T follicular helper cell (primary cell): ENCODE measurements at places on chromosomes 1 and 21.

DNA sequence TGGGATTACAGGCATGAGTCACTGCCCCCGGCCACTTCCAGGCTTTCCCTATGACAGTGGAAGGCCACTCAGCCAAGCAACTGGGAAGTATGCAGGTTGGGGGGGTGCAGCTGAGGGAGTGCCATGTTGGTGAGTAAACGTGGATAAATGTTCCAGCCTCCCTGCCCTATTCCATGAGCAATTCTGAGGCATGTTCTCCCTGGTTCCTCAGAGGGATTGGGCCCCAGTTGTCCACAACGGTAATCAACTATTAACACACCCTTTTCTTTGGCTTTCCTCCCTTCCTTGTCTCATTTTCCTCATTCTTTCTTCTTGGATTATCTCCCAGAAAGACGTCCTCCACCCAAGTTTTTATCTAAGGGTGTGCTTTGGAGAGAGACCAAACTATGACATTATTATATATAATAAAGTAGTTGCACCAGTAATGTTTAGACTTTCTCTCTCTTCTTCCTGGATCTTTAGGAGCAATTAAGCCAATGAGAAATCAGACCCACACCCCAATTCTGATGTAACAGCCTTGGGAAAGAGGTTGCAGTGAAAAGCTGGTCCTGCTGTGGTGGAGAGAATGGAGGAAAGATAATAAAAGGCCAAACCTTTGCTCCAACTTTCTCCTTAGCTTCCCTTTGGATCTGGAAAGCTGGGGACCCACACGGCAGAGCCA, 6.8 kb upstream of the SLAMF9 start:
- no peak for DNase-seq

DNA sequence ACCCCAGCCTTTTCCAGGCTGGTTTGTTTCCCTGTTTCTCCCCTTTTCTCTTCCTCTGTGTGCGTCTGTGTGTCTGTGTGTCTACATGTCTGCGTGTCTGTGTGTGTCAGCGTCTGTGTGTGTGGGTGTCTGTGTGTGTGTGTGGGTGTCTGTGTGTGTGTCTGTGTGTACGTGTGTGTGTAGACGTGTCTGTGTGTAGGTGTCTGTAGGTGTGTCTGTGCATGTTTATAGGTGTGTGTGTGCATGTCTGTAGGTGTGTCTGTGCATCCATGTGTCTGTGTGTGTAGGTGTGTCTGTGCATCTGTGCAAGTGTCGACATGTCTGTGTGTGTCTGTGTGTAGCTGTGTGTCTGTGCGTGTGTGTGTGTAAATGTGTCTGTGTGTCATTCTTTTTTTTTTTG, 3.3 kb downstream of the TTLL10 start:
- no peak for DNase-seq

DNA sequence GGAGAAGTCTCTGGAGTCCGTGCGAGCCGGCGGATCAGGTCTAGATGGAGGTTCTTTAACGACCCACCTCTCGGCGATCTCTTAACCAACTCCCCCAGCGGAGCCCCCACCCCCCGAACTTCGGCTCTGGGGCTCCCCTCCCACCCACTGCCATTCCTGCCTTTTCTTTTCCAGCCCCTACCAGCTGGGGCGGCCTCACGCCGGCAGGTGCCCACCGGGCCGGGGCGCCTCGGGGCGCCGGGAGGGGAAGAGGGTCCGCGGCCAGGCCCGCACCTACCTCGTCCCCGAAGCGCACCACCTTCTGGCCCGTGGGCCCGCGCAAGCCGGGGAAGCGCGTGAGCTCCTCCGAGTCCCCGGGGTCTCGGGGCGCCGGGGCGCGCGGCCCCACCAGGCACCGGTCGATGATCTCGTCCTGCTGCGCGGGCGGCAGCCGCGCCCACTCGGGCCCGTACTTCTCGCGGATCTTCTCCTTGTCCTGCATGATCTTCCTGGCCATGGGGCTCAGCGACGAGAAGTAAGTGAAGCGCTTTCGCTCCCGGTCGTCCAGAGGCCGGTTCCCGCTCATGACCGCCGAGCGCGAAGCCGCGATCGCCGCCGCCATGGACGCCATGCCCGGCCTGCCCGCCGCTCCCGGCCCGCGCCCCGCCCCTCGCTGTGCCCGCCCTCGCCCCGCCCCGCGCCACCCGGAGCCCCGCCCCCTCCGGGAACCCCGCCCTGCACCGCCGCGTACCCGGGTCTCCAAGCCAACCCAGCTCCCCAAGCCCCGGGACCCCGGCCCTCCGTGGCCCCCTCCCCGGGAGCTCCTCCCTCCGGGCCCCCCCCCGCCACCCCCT, at the start of gene C1orf198:
C1orf198 (minus strand) TSS at position 619 of the 833 bp plus-strand sequence; CDS start at position 610, 9 bp downstream.
- DNase-seq = peak; percentile 67

DNA sequence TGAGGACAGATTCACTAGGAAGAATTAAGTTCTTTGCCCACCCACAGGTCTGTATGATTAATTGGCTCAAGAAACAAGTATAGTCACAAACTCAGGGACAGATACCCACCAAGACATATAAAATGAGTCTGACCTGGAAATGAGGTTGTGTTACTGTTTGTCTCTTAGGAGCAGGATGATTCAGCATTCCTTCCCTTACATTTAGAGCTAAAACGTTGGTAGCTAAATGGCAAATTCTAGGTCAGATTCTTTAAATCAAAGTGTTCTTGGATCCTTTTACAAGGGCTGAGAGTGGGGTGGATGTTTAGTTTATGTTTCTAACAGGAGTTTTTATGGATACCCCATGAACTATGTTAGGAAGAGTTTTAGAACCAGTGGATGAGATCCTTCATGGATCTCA, 4.7 kb downstream of the RIMKLA start:
- DNase-seq = no peak

DNA sequence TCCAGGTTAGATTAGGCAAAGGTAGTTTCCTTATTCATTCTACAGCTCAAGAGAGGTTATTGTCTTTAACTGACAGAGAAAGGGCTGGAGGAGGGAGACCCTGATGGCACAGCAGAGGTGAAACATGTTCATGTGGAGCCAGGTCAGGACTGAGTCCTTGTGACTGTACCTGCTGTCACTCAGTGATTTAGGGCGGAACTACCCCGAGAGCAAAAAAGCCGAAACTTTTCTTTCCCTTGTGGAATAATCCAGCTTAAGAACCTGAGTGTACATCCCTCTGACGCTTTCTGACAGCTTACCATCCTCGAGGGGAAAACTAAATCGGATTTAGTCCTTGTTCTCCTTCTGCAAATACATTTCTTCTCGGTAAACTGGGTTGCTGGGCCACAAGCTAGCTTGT, 273.2 kb downstream of the BACH1 start:
- no peak for DNase-seq

DNA sequence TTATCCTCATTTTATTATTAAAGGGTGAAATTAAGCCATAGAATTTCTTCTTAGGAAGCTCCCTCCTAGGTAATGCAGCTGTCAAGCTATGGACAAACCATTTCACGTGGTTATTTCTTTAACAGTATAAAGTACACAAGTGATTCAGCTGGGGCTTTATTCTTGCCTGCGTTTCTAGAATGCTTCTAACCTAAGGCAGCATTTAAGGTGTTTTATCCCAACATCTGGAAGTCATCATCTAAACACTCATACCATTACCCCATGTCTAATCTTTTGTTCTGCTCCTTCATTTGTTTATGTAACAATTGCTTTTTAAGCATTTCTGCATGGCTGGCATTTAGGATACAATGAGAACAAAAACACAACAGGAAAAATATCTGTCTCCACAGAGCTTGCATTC, 829.2 kb upstream of the ADAMTS5 start:
- DNase-seq = no peak

- no peak for DNase-seq
Observed at GRCh38 chr1:94326329-94326728, 88.9 kb upstream of the ARHGAP29 start.

- DNase-seq = no peak
Observed at GRCh38 chr21:41662161-41662560, 104.7 kb downstream of the RIPK4 start.

- DNase-seq = no peak
Observed at GRCh38 chr1:31617218-31617915, at the start of gene HCRTR1. Gene HCRTR1 (plus strand): TSS chr1:31617689. CDS start chr1:31619193, 1,504 bp downstream.

GRCh38 chr1:78440381-78440793, 50.4 kb upstream of the PTGFR start:
- DNase-seq = no peak

- no peak for DNase-seq
Observed at GRCh38 chr1:169495046-169495775, 9.5 kb upstream of the SLC19A2 start.

DNA sequence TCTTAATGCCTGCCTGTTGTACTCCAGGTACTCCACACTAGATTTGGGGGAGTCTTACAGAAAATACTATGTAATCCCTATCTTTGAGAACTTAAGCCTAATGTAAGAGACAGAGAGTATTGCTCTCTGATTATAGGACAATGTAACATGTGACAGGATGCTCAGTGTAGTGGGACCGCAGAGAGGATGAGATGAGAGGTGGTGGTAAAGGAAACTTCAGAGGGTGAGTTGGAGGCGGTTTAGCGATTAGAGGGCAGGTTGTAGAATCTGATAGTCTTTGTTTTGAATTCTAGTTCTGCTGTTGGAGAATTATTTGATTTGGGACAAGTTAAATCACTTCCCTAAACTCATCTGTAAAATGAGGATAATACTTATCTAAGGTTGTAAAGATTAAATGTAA, 5.4 kb downstream of the SOAT1 start:
- DNase-seq = peak; percentile 39

GRCh38 chr1:201902198-201902597, 13.5 kb downstream of the SHISA4 start:
- no peak for DNase-seq

GRCh38 chr1:152110365-152110859, 4.8 kb downstream of the TCHH start:
- no peak for DNase-seq

- DNase-seq = peak; percentile 78
Observed at GRCh38 chr1:9689011-9689706, 37.6 kb downstream of the PIK3CD start.

- DNase-seq = no peak
Observed at GRCh38 chr21:25330266-25330665, 277.0 kb downstream of the MRPL39 start.

DNA sequence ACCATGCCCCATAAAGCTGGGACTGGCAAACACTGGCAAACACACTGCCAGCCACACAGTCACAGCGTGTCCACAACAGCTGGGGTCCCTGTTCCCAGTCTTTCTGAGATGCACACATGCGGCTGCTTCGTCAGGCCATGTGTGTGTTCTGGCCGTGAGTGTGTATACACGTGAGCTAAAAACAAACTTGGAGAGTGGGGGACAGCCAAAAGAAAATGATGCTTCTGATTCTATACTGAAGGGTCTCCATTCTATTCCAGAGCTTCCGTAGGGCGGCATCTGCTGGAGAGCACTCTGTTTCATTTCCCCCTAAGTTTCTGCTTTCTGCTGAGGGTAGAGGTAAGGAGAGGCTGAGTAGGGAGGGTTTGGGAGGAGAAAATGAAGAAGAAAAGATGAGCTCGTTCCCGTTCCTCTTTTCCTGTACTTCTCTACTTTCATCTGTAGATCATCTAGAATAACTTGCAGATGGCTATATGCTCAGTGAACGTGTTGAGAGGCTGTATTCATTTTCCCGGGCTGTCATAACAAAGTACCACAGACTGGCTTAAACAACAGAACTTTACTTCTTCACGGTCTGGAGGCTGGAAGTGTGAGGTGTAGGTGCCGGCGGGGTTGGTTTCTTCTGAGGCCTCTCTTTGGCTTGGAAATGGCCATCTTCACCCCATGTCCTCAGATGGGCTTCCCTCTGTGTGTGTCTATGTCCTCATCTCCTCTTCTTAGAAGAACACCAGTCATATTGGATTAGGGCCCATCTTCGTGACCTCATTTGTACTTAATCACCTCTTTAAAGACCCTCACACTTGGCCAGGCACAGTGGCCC, 151.6 kb downstream of the TOMM20 start:
- no peak for DNase-seq

DNA sequence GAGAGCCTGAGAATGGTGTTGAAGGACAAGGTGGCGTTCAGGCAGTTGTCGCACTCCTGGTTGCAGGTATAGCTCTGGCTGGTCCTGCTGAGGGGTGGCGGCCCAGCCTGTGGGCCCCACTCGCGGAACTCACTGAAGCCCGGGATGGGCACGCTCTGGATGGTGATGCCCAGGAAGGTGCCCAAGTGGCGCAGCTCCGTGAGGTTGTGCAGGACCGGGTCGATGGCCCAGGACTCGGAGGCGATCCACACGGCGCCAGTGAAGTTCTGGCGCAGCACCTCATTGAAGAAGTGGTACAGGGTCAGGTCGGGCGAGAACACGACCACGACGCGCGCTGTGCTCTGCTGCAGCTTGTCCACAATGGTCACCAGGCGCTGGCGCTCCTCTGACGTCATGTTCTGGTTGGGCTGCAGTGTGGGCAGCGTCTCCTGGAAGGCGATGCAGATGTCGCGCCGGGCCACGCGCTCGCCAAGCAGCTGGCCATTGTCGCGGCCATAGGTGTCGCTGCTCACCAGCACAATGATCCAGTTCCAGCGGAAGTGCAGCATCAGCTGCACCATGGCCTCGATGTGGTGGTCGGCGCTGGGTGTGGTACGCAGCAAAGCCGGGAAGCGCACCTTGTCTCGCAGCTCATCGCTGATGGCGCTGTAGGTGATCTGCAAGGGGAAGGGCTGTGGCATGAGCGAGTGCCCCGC, 5.0 kb downstream of the TAS1R2 start:
- no peak for DNase-seq

GRCh38 chr1:2534315-2534686, 4.2 kb upstream of the HES5 start:
- no peak for DNase-seq

- DNase-seq = no peak
Observed at GRCh38 chr1:28516518-28516956, 10.7 kb downstream of the RCC1 start.

- DNase-seq = no peak
Observed at GRCh38 chr1:221190249-221190648, 311.0 kb downstream of the HLX start.

DNA sequence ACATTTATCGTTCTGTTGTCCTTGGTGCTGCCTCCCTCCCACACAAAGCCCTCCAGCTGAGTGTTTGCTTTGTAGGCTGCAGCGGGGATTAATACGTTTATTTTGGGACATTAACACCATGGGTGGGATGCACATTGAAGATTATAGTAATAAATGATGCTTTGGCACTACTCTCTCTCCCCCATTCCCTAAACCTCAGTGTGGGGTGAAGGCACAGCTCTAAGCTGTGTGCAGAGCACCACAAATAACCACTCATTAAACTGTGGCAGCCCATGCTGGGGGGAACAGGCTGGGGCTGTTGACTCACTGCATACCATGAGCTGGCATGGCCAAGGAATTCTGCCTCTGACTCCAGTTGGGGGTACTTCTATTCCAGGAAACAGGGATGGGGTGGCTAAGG, 7.7 kb downstream of the PCP4L1 start:
- DNase-seq = no peak

- DNase-seq = no peak
Observed at GRCh38 chr1:67350783-67351182, 43.1 kb downstream of the IL12RB2 start.

DNA sequence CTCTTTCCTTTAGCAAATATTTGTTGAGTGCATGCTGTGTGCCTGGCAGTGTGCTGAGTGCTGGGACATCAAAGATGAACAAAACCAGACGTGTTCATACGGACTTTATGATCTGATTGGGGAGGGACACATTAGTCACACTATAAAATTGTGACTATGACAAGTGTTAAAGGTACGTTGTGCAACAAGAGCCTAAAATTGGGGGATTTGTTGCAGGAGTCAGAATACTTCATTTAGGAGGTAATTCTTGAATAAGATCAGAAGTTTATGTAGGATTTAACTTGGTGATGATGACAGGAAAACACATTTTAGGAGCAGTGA, 29.6 kb downstream of the B3GALT2 start:
- no peak for DNase-seq
